ENCODE measurements at places on chromosomes 16 and 17.
A peak's percentile ranks its signal among the peaks of the same experiment; 100 is the strongest.

GRCh38 chr16:53022374-53022773, 30.3 kb downstream of the CHD9NB start:
- H3K27me3 ChIP-seq = no peaks in the 10 kb centered on the region
- no peaks in the 10 kb centered on the region for H3K36me3 ChIP-seq
- no peak overlapping the region for H3K27ac ChIP-seq
- DNase-seq = peak; percentile 53
- no peaks in the 10 kb centered on the region for H3K4me1 ChIP-seq

DNA sequence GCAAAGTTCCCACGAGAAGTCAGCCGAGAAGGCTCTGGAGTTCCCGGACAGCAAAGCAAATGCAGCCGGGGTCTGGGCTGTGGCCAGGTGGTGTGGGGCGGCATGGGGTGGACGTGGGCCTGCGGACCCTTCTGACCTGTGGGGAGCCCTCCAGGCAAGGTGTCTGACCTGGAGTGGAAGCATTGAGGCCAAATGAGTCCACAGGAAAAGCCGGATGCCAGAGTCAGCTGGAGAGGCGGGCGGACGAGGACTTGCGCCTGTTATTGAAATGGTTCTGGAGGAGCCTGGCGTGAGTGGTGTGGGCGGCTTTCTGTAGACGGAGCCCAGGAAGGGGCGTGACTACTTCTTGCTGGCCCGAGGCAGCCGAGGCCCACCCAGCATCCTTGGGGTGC, 50.5 kb upstream of the ZNF750 start:
- no peaks in the 10 kb centered on the region for H3K27me3 ChIP-seq
- H3K36me3 ChIP-seq = peaks cover 17% of the 10 kb centered on the region
- DNase-seq = no peak
- no peak overlapping the region for H3K4me3 ChIP-seq
- no peak overlapping the region for H3K27ac ChIP-seq

- no peak overlapping the region for H3K27ac ChIP-seq
- no peak overlapping the region for H3K4me3 ChIP-seq
- H3K27me3 ChIP-seq = peaks cover 24% of the 10 kb centered on the region
- DNase-seq = no peak
- no peaks in the 10 kb centered on the region for H3K36me3 ChIP-seq
These were observed 17.4 kb upstream of the COL1A1 start for GRCh38 chr17:50218771-50219315.

DNA sequence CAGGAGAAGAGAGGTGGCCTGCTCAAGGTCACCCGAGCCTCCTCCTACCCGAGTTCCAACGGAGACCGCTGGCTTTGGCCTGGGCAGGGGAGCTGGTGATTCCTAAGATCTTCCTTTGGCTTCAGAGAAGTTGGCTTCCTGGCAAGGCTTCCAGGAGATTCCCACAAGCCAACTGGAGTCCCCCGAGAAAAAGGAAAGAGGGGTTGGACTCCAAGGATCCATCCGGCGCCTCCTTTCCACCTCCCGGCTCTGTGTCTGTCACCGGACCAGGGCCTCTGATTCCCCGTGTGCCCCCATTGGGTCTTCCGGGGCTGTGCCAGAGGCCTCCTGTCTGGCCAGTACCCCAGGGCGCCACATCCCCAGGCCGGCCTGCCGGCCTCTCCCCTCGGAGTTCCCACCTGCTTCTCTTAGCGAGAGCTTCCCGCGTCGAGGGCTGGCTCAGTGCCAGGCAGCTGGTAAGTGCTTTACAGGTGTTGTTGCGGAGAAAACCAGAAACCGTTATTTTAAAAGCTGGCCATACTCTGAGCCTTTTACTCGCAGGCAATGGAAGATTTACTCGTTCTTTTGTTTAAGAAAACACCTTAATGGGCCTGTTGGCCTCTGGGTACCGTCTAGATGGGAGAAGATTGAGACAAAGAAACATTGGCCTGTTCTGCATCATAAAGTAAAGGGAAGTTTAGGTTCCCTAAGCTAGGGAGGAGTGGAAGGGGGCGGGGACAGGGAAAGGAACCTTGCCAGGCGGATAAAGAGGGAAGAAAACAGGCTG, 258.4 kb upstream of the SDK2 start:
- no peak for DNase-seq
- no peaks in the 10 kb centered on the region for H3K27me3 ChIP-seq

DNA sequence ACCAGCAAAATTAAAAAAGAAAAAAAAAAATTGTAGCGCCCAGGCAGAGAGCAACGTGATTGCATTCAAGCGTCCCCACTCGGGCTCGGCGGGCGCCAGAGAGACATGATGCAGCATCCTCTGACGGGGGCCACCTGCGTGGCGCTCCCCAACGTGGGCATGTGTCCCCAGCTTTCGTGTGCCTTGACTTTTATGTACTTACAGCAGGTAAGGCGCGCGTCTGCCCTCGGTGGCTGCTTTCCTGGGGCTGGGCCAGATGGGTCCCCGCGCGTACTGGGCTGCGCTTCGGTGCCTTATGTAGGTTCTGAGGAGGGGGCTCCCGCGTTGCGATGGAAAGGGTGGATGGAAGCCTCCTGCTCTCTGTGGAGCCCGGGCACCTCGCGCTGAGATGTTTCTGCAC, 28.4 kb upstream of the RBFOX1 start:
- H3K27ac ChIP-seq = no peak overlapping the region
- H3K4me1 ChIP-seq = no peaks in the 10 kb centered on the region
- DNase-seq = no peak

GRCh38 chr16:78543023-78543422, 443.6 kb downstream of the WWOX start:
- H3K27ac ChIP-seq = no peak overlapping the region
- no peaks in the 10 kb centered on the region for H3K27me3 ChIP-seq
- DNase-seq = no peak
- no peak overlapping the region for H3K4me3 ChIP-seq
- H3K36me3 ChIP-seq = no peaks in the 10 kb centered on the region

DNA sequence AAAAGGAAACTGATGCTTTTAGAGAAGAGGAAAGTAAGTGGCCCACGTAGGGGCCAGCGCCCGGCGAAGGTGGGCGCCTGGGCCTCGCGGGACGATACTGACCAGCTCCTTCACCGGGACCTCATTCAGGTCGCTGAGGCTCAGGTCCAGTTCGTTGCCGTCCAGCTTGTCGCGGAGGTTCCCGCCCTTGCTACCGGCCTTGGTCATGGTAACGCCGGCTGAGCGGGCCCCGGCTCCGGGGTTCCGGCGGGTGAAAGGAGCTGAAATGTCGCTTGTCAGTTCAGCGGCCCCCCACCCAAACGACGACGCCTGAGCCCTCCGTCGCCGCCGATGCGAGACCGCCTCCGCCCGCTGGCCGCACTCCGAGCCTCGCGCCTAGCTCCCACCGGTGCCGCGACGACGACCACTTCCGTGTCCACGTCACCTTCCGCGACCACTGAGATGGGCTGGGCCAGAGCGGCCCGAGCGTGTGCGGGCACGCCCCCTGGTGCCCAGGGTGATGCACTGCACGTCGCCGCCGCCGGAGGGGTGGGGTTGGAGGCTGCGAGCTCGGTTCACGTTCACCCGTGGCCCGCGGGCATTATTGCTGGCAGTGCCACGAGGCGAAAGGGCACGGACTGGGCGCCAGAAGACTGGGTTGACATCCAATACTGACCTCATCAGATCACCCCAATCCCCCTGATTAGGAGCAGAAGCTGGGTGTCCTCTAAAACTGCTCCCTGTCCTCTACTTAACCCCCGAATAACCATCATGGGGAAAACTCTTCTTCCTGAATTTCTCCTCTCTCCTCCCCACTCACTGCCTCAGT, at the start of gene LRRC59:
Gene LRRC59 (minus strand): TSS at position 413 of the 808 bp plus-strand sequence. CDS start 206 bp downstream, at position 207.
- H3K27me3 ChIP-seq = no peaks in the 10 kb centered on the region
- peak within 1 kb of the TSS; percentile 39 for H3K4me3 ChIP-seq
- peaks cover 21% of the 10 kb centered on the region for H3K4me1 ChIP-seq

GRCh38 chr17:61457226-61457983, 5.2 kb downstream of the TBX4 start:
- H3K4me1 ChIP-seq = peaks cover under 1% of the 10 kb centered on the region
- H3K27me3 ChIP-seq = peaks cover 87% of the 10 kb centered on the region
- no peak overlapping the region for H3K27ac ChIP-seq
- no peaks in the 10 kb centered on the region for H3K36me3 ChIP-seq

DNA sequence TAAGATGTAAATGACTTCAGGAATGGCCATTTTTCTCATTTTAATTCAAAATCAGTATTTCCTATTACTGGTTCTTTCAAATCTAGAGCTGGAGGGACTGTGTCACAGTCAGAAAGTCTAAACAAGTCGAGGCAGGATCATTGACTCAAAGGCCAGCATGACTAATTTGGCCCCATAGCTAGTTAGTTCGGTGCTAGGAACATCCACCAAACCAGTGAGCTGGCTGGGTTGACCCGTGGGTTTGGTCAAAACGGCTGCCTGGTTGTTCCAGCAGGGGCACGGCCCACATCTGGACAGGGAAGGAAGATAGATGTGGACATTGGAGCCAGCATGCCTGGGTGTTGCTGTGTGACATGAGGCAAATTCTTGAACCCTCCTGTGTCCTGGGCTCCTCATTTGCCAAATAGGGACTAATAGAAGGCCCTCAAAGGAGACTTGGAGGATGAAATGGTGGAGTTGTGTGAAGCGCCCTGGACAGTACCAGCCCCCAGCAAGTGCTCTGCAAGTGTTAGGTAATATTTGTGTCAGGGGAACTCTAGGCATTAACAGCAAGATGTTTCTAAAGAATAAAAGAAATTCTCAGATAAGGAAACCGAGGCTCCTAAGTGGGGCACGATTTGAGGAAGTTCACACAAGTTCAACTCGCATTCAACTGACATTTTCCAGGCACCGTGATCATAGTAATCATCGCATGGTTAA, 46.2 kb downstream of the MEOX1 start:
- no peak overlapping the region for H3K4me3 ChIP-seq
- no peak for DNase-seq
- no peak overlapping the region for H3K27ac ChIP-seq
- H3K4me1 ChIP-seq = no peaks in the 10 kb centered on the region

DNA sequence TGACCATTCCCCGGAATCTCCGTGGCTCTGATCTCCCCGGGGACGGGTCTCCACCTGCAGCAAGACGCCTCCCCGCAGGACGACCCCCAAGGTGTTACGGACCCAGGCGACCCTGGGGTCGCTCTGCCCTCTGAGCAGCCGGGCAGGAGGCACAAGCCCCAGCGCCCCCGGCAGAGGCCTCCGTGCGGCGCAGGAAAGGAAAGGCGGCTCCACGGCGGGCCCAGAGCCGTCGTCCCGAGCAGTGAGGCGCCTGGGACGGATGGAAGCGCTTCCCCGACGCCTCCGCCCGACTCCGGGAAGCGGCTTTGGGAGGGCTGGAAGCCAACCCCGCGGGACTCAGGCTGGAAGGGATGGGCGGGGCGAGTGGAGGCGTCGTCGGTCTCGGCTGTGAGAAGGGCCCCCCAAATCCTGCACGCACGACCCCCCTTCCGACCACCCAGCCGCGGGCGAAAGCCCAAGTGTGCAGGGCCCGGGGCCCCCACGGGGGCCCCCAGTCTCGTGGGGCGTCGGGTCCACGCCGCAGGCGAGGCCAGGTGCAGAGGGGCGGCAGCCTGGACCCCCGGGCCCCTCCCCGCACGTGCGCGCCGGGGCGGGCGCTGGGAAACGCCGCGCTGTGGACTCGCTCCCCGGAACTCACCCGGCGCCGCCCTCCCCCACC, 32.7 kb upstream of the RPH3AL start:
- H3K27me3 ChIP-seq = no peaks in the 10 kb centered on the region
- H3K4me1 ChIP-seq = peaks cover 5% of the 10 kb centered on the region
- no peak for DNase-seq

GRCh38 chr16:2950773-2951172, 13.3 kb upstream of the KREMEN2 start:
- no peak for DNase-seq
- no peaks in the 10 kb centered on the region for H3K27me3 ChIP-seq
- H3K36me3 ChIP-seq = no peaks in the 10 kb centered on the region
- no peak overlapping the region for H3K27ac ChIP-seq

DNA sequence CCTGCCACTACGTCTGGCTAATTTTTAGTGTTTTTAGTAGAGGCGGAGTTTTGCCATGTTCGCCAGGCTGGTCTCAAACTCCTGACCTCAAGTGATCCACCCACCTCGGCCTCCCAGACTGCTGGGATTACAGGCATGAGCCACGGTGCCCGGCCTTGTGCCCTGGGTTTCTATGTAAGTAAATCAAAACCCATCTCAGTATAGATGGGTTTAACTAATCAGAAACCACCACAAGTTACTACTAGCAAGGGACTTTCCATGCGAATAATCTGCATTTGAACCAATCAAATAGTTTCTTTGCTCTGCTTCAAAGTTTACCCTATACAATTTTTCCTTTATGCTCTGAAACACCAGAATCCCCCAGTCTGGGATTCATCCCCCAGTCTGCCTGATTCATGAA, 16.5 kb upstream of the EIF1 start:
- H3K4me1 ChIP-seq = peaks cover 9% of the 10 kb centered on the region
- H3K4me3 ChIP-seq = no peak overlapping the region
- no peaks in the 10 kb centered on the region for H3K36me3 ChIP-seq

DNA sequence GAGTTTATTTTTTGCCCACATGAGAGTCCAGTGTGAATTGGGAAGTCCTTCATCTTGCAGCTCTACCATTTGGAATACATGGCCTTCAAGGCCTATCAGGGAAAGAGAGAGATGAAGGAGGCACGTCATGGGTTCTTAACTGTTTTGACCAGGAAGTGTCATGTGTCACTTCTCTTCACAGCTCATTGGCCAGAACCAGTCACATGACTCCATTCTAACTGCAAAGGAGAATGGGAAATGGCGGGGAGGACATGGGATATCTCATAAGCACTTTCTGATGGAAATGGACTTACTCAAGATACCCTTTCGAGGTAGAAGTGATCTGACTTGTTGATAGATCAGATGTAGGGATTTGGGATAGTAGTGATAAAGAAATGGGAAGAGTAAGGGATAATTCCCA, 57.9 kb upstream of the CES5A start:
- no peaks in the 10 kb centered on the region for H3K27me3 ChIP-seq
- no peaks in the 10 kb centered on the region for H3K36me3 ChIP-seq
- no peak overlapping the region for H3K4me3 ChIP-seq

GRCh38 chr16:86884390-86884650, 306.0 kb downstream of the FOXL1 start:
- no peaks in the 10 kb centered on the region for H3K27me3 ChIP-seq
- DNase-seq = no peak
- H3K4me3 ChIP-seq = no peak overlapping the region
- no peak overlapping the region for H3K27ac ChIP-seq
- H3K4me1 ChIP-seq = no peaks in the 10 kb centered on the region

Measured in endothelial cell of umbilical vein (primary cell).